ENCODE measurements at places on chromosomes 6 and 20.

GRCh38 chr6:105595829-105596228, 192.9 kb upstream of the PREP start:
- DNase-seq, result no peak

- no peak for DNase-seq
These were observed 23.7 kb downstream of the PLCB1 start for GRCh38 chr20:8155812-8156211.

DNA sequence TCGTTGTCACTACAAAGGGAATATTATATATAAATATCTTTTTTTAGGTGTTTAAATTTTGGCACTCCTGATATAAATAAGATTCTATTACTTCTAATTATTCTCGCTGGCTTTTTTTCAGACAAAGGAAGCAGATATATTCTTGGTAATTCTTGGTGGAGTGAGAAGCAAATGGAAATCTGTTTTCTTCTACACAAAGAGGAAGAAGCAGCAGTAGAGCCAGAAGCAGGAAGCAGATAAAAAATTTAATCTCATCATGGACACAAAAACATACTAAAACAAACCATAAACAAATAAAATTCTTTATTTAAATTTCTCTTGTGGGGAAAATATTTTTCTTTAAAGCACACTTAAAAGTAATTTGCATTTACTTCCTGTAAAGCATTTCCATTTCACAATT, 3.7 kb upstream of the KIAA0319 start:
- no peak for DNase-seq

- no peak for DNase-seq
These were observed 37.5 kb upstream of the IER3 start for GRCh38 chr6:30781743-30782424.

GRCh38 chr6:53377793-53378192, 29.0 kb upstream of the ELOVL5 start:
- DNase-seq, result no peak

DNA sequence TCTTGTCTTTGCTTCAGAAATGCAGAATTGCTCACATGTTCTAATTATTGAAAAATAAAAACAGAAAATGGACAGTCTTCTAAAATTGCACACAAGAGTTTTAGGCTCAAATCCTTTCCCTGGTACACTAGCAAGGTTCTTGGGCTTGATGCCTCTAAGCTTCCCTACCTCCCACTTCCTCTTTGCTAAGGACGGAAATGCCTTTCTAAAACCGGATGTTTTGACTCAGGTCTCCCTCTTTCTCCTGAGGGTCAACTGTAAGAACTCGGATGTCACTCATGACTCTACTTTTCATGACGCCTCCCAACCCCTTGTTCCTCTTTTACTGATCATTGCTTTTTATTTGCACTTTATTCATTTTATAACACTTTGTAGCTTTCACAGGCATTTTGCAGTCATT, 613.5 kb downstream of the C6orf118 start:
- no peak for DNase-seq
